ENCODE measurements at places on chromosomes 16 and 17.

DNA sequence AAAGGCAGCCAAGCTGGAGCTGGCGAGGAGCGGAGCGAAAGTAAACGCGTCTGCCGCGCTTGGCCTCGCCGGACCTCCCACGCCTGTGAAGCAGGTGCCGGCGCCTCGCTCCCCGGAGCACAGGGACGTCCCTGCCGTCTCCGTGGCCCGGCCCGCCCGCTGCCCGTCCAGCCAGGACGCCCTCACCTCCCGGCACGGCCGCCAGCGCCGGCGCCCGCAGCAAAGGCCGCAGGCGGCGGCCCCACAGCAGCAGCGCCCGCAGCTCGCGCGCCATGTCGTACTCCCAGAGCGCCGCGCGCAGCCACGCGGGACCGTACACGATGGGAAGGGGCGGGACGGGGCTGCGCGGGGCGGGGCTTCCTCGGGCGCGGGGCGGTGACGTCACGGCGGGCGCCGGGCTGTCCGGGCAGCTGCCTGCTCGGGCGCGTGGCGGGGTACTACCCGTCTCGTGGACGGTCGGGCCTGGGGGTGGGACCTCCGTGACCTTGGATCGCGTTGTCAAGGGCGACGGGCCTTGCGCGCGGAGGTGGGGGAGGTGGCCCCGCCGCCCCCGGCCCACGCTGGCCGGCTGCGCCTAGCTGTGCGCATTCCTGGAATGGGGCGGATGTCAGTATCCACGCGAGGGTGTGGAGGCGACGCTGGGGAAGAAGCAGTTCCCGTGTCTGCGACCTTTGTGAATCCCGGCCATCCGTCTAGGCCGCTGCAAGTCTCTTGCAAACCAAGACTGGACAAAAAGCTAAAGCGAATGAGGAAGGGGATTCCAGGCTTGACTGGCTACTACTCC is at the start of gene TRAP1:
Gene TRAP1, minus strand, starts transcription at position 290 of the 784 bp plus-strand sequence. Its CDS starts 16 bp downstream, at position 274.
- DNase-seq: peak; percentile 86

GRCh38 chr16:49281843-49282642 is 405 bp upstream of the CBLN1 start:
- DNase-seq: peak; percentile 93

- DNase-seq: no peak
These were observed 10.9 kb downstream of the CDRT4 start for GRCh38 chr17:15456496-15456895.

- DNase-seq: no peak
These were observed 22.3 kb upstream of the PABPN1L start for GRCh38 chr16:88888461-88889387.

DNA sequence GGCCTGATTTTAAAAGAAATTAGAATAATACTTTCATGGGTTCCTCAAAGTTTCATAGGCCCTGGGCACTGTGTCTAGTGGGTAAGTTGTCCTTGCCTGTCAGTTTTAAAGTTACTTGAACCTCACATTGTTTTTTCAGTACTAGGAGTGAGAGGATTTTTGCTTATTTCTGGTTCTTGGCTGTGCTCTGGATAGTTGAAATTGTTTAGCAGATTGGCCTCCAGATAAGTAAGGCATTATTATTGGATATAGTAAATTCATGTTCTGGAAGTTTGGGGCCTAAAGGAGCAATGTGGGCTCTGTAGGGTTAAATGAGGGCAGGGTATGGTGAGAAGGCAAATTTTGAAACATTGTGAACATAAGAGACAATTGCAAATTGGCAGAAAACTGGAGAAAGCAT is 78.5 kb downstream of the WNT3 start:
- no peak for DNase-seq

DNA sequence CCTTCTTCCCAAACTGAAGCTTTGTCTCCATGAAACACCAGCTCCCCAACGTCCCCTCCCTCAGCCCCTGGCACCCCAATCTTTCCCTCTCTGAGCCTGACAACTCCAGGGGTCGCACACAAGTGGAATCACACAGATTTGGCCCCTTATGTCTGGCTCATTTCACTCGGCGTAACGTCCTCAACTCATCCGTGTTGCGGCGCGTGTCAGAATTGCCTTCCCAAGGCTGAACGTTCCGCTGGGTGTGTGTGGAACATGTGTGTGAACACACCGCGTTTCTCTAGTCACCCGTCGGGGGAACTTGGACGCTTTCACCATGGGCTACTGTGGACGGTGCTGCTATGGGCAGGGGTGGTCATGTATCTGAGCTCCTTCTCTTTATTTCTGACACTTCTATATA is 45.0 kb downstream of the TBC1D16 start:
- no peak for DNase-seq

DNA sequence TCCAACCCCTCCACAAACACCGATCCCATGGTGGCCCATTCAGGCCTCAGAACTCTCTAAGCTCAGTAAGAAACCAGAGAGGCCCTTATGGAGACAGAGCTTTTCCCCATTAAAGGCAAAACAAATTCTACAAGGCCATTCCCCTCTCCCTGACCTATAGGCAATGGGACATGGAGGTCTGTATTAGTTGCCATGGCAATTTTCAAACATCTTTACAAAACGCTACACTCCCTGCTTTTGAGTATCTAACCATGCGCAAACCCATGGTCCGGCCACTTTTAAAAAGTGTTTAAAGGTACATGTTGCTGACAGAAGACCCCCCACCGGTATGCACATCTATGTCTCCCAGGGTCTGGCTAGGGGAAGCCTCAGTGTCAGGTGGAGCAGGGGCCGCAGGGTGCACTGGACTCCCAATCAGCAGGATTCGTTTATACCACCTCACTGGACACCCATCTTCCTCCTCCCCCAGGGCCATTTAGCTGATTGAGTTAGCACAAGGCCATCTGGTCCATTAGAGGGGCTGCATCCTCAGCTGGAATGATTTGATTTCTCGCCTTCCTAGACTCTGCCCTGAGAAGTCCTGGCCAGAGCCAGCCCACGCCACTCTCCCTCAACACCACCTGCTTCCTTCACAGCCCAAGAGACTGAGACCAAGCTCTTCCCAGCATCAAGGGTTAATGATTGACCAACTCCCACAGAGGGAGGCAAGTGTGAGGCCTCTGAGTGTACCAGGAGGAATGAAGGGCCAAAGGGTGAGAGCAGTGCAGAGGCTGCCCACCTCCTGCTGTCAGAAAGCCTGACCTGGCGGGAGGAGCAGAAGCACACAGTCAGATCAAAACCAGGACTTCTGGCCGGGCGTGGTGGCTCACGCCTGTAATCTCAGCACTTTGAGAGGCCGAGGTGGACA is 10.9 kb downstream of the ACLY start:
- DNase-seq: no peak

- DNase-seq: no peak
These were observed 6.9 kb downstream of the C17orf67 start for GRCh38 chr17:56826611-56827414.

DNA sequence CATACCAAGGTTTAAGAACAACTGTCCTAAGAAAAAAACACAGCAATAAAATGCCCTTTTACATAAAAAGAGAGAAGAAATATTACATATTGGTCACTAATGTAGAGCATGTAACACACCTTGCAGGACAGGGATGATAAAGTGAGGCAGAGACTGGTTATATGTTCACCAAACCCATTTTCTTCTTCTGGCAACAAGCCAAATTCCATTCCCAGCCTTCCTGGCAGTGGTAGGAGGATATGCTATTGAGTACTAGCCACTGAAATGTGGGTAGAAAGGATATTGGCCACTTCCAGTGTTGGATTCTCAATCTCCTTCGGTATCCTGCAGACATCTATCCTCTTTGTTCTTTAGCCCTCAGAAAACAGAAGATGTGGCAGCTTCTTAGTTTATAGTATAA is 105.2 kb upstream of the SHISA6 start:
- no peak for DNase-seq

GRCh38 chr16:81926036-81926435 is 85.2 kb downstream of the SDR42E1 start:
- DNase-seq: no peak

DNA sequence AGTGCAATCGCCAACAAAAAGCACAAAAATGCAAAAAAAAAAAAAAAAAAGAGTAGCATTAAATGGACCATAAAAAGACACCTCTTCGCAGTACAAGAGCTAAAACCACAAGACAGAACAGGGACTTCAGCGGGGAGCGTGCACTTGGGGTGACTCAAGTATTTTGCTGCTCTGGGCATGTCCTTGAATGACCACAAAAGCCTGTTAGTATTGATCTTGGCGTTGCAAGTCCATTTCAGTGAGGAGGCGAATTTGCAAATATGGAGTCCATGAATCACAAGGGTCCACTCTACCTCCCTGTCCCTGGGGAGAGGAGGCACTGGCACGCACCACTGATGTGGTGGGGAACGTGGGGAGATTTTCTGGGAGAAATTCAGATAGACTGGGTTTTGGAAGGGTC is 78.9 kb downstream of the CNGB1 start:
- no peak for DNase-seq

DNA sequence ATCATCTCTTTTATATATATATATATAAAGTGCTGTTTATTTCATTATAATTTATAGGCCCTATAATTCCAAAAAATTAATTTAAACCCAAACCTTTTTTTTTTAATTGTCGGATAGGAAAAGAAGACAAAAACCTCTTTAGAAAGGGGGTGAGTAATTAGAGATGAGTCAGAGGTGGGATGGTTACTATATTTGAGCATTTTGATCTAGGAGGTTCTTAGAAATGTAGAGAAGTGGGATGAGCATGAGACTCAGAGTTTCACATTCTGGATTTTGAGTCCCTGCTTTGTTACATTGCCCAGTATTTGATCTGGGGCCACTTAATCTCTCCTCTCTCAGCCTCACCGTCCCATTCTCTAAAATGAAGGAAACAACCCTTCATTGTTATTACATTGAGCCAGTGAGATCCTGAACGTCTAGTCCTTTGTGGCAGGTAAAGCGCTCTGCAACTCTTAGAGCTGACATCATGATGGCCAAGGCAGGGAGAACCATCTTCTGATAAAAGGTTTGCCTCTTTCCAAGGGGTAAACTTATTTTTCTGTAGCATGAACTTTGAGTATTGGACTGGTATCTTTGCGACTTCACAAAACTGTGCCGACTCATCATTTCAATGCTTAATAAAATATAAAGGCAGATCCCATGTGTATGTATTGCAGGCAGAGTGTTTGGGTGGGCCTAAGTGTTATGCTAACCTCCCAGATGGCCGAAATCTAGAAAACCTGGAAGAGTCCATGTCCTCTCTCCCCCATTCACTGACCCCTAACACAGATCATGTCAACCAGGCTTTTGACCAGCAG is 21.3 kb downstream of the HS3ST3B1 start:
- no peak for DNase-seq

- DNase-seq: no peak
These were observed 188.1 kb downstream of the IRX5 start for GRCh38 chr16:55118701-55119260.

DNA sequence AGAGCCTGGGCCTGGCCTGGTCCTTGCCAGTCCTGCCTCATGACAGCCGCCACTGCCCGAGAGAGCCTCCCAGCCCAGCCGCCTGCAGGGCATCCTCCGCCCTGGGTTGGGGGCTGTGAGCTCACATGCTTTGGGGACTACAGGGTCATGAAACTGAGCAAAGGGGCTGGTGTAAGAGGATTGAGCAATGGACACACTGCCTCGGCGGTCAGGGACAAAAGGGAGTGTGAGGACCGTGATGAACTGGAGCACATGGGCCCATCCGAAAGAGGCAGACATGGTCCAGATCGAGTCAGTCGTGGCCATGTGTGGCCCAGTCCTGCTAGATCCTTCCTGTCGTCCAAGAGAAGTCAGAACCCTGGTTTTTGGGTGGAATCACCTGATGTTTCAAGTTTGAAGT is 52.3 kb downstream of the GSG1L start:
- DNase-seq: no peak

GRCh38 chr16:87325423-87325858 is 8.2 kb upstream of the C16orf95 start:
- no peak for DNase-seq

DNA sequence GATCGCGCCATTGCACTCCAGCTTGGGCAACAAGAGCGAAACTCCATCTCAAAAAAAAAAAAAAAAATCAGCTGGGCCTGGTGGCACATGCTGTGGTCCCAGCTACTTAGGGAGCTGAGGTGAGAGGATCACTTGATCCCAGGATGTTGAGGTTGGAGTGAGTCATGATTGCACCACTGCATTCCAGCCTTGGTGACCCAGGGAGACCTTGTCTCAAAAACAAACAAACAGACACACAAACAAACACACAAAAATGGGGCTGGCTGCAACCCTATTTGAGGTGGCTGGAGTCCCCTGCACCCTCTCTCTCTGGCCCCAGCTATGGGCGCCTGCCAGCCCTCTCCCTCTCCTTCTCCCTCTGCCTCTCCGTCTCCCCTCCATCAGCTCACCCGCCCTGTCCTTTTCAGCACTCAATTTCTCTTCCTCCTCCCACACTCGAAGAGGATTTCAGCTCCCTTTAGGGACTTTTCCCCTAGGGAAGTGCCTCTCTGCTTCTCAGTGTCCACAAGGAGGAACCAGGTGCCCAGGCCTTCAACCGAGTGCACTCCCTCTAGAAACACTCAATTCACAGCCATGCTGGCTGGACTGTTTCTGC is 17.5 kb upstream of the TFAP4 start:
- DNase-seq: no peak

DNA sequence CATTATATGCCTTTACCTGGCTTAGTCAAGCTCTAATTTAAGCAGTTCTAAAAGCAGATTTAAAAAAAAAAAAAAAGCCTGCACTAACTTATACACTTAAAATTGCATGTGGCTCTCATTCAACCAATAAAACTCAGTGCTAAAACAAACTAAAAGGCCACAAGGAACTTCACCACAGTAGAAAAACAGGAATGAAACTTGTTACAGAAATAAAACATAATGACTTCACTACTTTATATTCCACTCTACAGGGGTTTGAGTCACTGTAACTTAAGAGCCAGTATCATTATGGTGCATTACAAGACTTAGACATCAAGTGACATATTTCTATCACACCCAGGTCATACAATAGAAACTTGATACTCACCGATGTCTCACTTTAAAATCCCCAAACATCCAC is 11.1 kb downstream of the CA10 start:
- no peak for DNase-seq

DNA sequence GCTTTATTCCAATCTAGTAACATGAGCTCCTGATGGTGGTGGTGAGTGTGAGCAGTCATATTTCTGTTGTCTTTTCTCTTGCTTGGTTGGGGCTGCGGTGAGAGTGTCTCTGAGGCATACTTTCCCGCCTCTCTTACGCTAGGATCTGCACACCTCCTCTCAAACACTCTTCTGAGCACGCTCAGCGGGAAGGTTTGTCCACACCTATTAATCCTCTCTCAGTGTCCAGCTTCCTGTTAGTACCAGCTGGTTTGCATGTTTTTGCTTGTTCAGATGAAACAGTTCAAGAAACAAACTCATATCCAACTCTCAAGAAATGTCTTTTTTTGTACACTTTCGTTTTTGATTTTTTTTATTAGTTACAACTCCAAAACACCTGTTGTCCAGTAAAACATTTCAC is 89.5 kb downstream of the CCDC182 start:
- no peak for DNase-seq

All from GM19239 (cell line).